Activated CD4-positive, CD25-positive, alpha-beta regulatory T cell treated with anti-CD3 and anti-CD28 coated beads, Interleukin-2, amount 50 U/mL, for 24 hours (primary cell): ENCODE measurements at places on chromosomes 7 and 10.

GRCh38 chr10:120735773-120736371, 115.3 kb upstream of the WDR11 start:
- ATAC-seq = peak; percentile 36

- no peak for ATAC-seq
Observed at GRCh38 chr10:71229726-71230655, 17.6 kb downstream of the UNC5B start.

DNA sequence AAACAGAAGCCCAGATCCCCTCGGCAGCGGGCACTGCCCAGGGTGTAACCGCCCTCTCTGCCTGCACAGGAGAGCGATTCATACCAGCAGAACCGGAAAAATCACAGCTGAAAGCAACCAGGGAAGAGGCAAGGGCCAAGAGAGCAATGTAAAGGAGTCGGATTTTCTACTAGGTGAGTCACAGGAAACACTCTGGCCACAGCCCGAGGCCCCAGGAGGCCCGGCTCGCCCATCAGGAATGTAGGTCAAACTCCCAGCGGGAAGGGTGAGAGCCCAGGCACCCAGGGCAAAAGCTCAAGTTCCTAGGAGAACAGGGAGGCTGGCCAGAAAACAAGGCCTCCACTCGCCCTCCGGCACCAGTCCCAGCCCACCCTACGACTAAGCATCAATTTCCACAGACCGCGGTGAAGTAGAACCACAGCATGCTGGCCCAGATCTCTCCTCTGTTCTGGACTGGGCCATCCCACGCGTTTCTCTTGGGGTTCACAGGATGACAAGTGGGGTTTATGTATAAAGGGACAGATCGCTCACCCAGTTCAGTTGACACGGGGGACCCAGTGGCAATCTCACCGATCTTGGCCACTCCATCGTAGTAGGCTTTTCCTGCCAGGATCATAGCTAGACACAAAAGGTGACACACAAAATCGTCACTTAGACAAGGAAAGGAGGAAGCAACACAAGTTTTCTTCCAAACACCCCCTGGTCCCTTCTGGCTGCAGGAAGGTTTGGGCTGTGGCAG, 46.2 kb downstream of the BAIAP2L1 start:
- no peak for ATAC-seq

- ATAC-seq = no peak
Observed at GRCh38 chr7:120502132-120502531, 229.2 kb downstream of the KCND2 start.

DNA sequence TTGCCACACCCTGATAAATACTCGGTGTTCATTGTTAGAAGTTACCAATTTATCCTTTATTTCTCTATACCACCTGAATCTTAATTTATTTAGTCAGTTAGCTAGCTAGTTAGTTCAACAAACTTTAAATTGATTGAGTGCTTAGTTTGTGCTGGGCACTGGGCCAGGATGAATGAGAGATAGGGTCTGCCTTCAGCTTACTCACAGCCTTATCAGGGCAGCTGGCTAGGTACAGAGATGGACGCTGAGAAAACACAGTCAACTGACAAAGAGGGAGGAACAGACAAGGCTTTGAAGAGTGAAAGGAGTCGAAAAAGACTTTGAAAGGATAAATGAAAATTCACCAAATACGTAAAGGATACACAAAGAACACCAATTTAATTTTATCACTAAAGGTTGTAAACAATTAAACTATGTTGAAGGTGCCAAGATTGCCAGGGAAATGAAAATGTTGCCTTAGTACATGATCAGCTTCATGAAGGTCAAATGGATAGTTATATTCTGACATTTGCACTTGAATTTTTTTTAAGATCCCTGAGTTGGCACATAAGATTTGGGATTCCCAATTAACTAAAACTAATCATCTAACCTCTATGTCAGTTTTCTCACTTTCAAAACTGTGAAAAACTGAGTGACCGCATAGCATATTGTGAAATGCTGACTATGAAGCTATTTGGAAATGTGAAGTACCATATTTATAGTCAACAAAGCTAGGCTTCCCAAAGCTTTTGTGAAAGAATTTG, 2.1 kb downstream of the CAV2 start:
- no peak for ATAC-seq

- no peak for ATAC-seq
Observed at GRCh38 chr7:45589915-45590678, 15.9 kb downstream of the ADCY1 start.

DNA sequence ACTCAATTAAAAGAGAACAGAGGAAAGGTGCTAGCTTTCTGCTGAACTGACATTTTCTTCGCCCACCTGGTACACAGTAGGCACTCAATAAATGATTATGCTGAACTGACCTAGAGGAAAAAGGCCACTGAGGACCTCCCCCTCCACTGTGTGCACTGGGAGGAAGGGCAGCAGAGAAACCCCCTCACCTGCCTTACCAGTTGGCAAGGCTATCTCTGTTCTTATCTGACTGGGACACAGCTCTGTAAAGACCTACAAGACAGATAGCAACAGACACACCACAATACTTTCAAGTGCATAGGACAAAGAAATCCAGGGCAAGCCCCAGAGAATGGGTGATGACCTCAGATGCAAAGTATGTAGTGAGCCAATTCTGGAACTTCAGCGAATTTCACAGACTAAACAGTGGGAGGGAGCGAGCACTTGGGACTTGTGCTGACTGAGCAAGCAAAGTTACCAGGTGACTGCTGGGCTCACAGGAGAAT, 30.4 kb downstream of the PDLIM1 start:
- no peak for ATAC-seq

DNA sequence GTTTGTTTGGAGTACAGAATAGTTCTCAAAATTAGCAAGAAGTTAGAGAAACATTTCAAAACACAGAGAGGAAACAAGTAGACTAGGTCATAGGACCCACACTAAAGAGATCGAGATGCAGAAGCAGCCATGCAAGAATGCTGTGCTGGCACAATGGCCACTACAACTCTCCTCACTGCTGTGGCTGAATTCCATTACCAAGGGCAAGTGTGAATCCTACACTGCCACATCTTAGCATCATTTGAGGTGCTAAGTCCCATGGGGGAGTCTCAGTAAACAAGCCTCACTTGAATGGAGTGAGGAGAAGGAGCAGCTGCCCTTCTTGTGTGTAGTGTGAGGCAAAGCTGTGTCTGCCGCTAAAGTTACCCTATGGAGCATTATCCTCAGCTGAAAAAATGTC, 56.7 kb downstream of the PCLO start:
- ATAC-seq = no peak
